AG09309 (cell line): ENCODE measurements at places on chromosomes 5 and 9.

DNA sequence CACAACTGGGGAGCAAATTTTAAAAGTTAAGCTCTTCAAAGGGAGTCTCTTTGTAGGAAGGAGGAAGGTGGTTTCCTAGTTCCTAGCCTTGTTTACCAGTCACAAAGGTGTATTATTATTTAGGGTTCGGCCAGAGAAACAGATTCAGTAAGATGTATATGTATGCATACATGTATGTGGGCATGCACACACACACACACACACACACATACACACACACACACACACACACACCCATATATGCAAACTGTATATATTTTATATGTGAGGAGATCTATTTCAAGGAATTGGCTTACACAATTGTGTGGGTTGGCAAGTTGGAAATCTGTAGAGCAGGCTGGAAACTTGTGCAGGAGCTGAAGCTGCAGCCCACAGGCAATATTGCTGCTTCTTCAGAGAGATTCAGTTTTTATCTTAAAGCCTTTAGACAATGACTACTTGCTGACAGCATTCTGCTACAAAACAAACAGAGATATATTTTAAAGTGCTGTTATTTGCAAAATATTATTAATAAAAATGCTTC is 75.3 kb upstream of the DNAH5 start:
- no peak for DNase-seq

GRCh38 chr5:135308752-135309151 is 90.3 kb downstream of the MACROH2A1 start:
- DNase-seq: peak; percentile 21

DNA sequence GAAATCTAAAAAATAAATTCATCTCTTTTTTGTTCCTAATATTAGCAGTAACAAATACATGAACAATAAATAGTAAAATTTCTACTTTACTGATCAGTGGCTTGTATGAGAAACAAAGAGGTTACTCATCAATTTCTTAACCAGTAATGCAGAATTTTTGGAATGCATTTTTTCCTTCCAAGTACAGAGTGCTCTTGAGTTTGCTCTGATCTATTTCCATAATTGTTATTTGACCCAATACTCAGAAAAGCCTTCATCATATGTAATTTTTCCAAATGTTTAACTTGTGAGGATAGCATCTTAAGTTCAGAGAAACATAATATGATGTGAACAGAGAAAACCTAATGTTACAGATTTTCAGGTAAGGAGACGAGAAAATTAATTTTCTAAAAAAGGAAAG is 47.3 kb downstream of the FBN2 start:
- no peak for DNase-seq

- DNase-seq: no peak
Measured at GRCh38 chr5:162248107-162248713, 180.6 kb downstream of the GABRG2 start.

DNA sequence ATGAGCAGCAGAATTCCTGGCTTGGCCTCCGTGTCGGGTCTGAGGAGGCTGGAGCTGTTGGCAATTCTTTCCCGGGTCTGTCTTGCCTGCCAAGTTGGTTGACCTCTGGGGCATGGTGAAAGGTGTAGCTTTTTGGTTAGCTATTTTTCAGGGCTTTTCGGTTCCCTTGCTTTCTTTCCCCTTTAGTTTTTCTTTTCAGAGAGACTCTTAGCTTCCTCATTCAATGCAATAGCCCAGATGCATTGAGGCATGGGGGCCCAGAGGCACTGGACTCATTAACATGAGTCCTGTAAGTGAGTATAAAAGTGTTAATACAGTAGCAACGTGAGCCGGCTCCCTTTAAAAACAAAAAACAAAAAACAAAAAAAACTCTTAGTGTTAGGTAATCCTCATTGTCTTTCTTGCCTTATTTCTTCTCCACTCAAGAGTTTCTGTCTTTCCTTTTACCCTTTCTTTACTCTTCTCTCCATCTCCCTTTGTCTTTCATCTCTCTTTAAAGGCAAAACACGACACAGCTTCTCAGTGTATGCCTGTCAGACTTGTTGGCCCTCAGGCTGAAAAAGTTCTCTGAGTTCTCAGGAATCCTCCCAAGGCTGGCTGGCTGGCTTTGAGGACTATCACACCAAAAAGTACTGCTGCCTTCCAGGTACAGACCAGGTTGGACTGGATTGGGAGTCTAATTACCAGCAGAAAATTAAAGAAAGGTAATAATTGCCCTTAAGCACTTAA is 289.9 kb upstream of the TUT7 start:
- DNase-seq: no peak

DNA sequence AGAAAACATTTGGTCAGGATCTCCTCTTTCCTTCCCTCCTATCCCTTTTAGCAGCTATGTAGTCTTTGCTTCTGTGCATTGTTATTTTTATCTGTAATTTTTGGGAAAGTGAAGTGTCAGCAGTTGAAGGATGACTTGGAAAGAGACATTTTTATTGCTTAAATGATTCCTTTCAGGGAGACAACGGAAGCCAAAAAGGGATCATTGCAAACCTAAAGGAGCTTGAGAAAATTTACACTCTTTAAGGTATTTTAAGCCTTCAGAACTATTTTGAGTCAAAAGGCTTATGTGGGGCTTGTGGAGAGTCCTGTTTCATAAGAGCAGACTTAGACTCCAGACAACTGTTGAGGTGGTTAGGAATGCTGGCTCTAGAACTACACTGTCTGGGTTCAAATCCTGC is 281.6 kb downstream of the KIF4B start:
- DNase-seq: no peak

DNA sequence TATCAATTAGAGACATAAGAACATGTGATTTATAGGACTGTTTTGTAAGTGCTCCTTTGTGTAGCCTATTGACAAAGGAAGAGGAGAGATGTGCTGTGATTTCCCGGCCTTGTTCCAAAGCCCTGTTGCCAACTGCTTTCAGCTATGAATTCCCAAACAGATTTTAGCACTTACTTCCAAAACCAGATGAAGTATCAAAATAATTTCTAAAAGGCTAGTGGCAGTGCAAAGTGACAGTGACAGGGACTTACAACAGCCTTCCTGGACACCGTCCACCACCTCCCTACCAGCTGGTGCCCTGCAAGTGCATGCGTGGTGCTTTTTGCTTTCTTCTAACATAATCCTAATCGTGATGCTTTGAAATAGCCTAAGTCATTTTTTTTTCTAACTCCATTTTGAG is 254.1 kb upstream of the ACTBL2 start:
- DNase-seq: no peak

- no peak for DNase-seq
Measured at GRCh38 chr9:3296536-3296935, 229.3 kb downstream of the RFX3 start.

- DNase-seq: no peak
Measured at GRCh38 chr5:87770016-87770570, 357.4 kb upstream of the CCNH start.

DNA sequence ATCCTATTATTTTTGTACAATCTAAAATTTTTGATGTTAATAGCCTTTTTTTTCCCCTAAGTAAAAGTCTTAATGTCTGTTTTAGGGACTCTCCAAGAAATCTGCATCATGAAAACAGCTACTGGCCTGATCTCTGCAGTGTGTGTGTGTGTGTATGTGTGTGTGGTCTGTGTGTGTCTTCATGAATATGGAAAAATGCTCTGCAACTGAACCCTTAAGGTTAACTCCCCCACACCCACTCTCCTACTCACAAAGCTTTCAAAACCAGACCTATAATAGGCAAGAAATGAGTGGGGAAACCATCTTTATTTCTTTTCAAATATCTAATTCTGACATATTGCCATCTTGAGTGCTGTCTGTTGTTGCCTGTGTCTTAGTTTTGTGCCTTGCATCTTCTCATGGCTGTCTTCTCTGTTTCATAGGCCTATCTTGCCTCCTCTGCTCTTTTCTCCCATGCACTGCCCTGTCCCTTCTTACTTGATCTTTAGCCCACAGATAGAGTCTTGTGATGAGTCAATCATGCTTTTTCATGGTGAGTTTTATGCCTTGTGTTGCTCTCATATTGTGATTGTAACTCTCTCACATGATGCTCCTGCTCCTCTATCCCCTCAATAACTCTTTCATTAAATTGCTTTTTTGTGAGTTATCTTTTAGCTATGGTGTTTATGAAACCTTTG is 68.3 kb downstream of the CHSY3 start:
- no peak for DNase-seq

GRCh38 chr5:150162142-150162513 is 4.5 kb upstream of the CDX1 start:
- no peak for DNase-seq

DNA sequence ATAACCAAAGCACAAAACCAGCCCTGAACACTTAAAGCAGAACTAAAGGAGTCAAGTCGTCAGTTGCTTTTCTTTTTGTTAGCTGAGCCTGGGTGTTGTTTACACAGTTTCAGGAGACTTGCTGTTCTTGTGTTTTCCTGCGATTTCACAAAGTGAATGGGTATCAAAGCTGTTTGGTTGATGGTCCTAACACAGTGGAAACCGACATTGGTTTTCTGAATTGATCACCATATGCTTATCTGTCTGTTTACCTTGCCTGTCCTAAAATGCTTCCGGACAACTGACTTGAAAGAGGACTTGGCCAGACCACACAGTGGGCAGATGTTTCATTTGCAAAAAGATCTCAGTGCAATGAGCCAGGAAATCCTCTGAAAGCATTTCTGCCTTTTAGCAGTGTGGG is 676.4 kb downstream of the PRELID2 start:
- DNase-seq: no peak

DNA sequence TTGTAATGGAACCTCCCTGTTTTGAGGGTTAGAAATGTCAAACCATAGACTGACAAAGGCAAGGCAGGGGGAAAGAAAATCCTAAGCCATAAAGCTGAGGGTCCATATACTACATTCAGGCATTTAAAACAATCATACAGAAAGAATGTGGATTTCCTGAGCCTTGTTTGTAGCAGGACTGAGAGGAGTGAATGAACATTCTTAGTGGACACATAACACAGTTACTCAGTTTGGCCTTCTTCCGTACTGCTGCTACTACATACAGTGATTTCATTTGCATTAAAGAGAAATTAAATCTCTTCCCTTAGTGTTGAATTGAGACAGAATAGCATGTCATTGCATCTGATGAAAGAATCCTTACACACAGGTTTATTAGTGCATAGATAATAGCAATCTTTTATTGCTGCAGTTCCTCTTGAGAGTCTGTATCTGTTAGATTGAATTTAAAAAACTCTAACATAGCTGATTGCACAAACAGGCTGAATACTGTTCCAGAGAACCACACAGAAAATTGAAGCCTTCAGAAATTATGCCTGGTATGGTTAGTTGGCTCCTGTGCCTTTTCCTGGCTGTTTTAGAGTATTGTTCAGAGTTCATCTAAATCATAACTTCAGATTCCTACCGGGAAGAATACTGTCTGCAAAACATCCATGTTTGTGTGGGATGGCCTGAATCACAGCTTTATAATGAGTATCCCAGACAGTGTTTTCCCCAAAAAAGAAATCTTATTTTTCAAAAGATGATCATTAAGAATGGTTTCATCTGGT is 2.0 kb upstream of the MTX3 start:
- no peak for DNase-seq

DNA sequence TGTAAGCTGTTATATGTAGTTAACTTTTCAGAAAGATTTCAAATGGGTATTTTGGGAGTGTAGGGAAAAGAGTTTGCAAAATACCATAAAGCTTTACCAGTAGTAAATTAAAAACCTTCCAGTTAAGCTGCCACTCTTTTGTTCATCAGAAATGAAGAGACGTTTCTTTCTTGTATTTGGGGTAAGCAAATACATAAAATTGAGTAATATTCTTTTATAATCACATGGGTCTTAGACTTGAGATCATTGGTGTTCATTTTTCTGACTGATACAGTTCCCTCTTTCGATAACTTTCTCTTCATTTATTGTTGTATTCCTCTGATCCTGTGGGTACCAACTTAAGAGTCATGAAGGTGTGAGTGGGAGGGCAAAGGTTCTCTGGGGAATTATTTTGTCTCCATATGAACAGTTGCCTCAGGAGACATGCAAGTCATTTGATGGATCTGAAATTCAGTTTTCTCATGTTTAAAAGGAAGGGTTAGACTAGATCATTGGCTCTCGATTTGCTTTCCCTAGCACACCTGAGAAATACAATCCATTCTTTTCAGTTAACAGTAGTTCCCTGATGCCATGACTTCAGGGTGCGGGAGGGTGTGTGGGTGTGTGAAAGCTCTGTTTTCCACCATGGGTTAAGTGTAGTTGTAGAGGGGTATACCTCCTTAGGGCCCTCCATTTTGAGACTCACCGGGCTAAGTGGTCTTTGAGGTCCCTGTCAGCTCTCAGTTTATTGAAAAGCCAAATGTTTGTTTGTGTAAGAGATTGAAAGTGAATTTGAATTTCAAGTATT is 47.7 kb downstream of the CNTRL start:
- DNase-seq: no peak

DNA sequence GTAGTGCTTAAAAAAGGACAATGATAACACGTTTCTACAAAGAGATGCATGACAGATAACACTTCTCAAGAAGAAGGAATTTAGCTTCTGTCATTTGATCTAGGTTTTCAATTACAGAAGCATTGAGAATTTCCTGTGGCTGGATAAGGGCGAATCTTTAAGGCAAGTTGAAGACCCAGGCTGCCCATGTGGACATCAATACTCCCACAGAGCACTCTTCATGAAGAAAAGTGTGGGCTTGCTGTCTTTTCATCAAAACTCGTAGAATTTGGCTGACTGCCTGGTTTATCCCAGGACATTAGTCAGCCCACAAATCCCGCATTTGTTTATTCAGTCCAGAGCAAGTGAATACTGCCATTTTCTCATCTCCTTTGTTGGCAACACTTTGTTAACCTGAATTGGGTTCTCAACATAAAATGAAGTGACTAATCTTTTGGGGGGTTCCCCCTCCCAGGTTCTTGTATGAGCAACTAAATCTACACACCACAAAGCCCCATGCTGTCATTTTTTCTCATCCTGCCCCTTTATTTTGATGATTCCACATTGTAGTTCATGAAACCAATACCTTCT is 43.4 kb upstream of the CDKN2B start:
- peak; percentile 77 for DNase-seq

GRCh38 chr5:160494451-160494850 is 72.8 kb downstream of the PTTG1 start:
- DNase-seq: no peak

DNA sequence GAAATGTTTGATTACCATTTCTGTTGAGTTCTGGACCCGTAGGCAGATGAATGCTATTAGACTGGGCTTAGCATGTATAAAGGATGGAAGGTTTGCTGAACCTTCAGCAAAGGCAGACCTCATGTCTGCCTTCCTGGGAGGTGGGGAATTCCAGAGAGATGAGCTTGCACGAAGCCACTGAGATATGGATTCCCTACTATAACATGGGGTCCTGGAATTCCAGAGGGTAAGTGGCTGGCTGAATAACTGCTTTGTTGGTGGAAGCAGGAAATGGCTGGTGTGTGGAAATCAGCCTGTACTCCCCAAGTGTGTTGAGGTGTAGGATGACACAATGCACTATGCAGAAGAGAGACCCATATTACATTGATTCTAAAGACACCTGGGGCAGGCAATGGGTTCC is 526.4 kb downstream of the CTNND2 start:
- DNase-seq: no peak

GRCh38 chr9:132461971-132462370 is 52.0 kb downstream of the CFAP77 start:
- DNase-seq: no peak

GRCh38 chr5:5103245-5103644 is 36.9 kb upstream of the ADAMTS16 start:
- DNase-seq: no peak

- DNase-seq: peak; percentile 55
Measured at GRCh38 chr5:159947708-159948358, 31.6 kb downstream of the ADRA1B start.
